ENCODE measurements at places on chromosomes 11 and 22.
A peak's percentile ranks its signal among the peaks of the same experiment; 100 is the strongest.

DNA sequence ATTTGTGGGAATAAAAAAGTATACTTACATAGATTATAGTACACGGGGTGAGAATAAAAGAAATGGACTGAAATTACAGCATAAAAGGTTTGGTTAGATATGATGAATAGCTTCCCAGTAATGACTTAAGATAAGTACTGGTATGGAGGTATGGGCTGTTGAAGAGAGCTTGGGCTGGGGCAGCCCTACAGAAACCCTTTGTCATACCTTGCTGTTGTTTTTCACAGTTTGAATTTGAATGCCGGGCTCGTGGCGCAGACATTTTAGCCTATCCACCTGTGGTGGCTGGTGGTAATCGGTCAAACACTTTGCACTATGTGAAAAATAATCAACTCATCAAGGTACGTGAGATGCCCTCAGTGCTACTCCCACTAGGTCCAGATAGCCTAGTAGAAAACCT, 42.3 kb upstream of the RBX1 start:
- no peaks in the 10 kb centered on the region for H3K4me1 ChIP-seq
- H3K36me3 ChIP-seq = peaks cover 62% of the 10 kb centered on the region
- H3K4me3 ChIP-seq = no peak overlapping the region
- H3K27ac ChIP-seq = no peak overlapping the region
- DNase-seq = no peak

DNA sequence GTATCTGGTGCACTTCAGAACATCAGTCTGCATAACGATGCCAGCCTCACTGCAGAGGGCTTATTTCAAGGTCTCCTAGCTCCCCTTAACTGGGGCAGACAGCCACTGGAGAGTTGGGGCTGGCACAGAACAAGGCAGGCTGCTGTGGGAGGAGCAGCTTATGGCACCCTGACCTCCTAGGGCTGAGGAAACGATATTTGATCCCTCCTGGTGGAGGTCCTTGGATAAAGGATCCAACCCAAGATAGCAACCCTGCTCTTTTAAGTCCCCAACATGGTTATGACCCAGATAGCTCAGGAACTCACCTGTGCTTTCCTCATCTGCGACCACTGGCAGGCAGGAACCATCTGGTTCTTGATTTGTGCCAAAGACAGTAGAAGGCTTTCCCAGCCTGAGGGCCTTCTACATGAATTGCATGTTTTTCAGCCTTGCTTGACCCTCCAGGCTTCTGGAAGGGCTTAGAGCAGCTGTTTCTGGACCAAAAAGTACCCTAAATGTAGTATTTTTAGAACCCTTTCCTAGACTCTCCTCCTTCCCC, 2.8 kb downstream of the TMEM109 start:
- peak overlapping the region; percentile 37 for H3K4me3 ChIP-seq
- no peak for DNase-seq
- peaks cover 1% of the 10 kb centered on the region for H3K27me3 ChIP-seq
- peak overlapping the region; percentile 59 for H3K27ac ChIP-seq
- H3K36me3 ChIP-seq = no peaks in the 10 kb centered on the region

- peak overlapping the region; percentile 81 for H3K27ac ChIP-seq
- H3K27me3 ChIP-seq = no peaks in the 10 kb centered on the region
- H3K36me3 ChIP-seq = peaks cover 14% of the 10 kb centered on the region
These were observed 7.9 kb downstream of the C2CD3 start for GRCh38 chr11:74162681-74163467.

DNA sequence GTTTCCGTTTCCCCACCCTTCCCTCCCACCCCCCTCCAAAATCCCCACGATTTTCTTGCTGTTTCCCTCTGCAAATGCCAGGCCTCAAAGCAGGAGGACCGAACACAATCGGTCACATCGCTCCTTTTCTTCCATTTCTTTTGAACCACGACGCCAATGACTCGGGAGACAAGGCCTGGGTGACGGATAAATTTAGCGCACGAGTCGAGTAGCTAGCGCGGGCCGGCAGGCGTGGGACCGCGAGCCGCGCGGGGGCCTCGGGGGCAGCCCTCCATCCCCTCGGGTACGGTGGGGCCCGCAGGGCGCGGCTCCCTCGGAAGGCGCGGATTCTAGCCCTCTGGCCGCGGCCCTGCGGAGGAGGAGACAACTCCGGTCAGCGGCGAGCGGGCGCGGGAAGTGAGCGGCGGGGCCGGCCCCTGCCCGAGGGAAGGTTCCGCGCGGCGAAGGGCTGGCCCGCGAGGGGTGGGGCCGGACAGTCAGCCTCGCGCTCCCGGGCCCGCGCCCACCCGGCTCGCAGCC, 414 bp downstream of the JOSD1 start:
- DNase-seq = no peak
- H3K4me3 ChIP-seq = peak overlapping the region; percentile 86
- peaks cover 66% of the 10 kb centered on the region for H3K4me1 ChIP-seq
- H3K27ac ChIP-seq = peak overlapping the region; percentile 100
- H3K36me3 ChIP-seq = peaks cover 3% of the 10 kb centered on the region

GRCh38 chr11:9143721-9144120, 52.3 kb upstream of the SCUBE2 start:
- H3K27me3 ChIP-seq = no peaks in the 10 kb centered on the region
- DNase-seq = no peak
- H3K36me3 ChIP-seq = no peaks in the 10 kb centered on the region
- H3K4me3 ChIP-seq = no peak overlapping the region
- peak overlapping the region; percentile 71 for H3K27ac ChIP-seq

DNA sequence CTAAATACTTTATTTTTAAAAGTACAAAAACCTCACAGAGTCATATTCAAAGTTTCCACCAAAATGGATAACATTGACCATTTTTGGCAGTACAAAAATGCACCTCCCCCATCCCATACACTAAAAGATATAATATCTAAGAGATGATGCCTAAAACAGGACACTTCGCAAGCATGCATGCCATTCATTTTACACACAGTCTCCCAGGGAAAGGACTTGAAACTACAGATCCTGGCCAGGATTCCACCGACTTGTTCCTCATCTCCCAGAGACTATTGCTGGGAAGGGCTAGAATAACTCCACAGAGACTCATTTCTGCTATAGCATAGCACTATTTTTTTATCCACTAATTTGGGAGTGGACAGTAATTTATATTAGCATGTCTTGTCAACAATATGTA, 81.7 kb downstream of the MTNR1B start:
- DNase-seq = no peak
- no peak overlapping the region for H3K27ac ChIP-seq
- H3K4me3 ChIP-seq = no peak overlapping the region
- no peaks in the 10 kb centered on the region for H3K4me1 ChIP-seq
- no peaks in the 10 kb centered on the region for H3K36me3 ChIP-seq

DNA sequence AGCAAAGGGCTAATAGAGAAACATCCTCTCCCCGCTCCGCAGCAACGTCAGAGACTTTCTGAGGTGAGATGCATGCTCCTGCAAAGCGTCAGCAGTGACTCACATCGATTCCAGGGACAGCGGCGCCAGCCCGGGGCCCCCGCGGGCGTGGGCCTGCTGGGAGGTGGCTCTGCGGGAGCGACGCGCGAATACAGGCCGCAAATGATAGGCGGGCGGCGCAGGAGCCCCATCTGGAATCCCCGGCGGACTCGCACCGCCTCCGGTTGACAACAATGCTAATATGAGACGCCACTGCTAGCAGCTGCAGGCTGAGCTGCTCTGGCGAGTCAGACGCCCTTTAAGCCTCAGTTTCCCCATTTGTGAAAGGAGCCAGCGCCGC, 557 bp downstream of the RANGAP1 start:
- H3K27me3 ChIP-seq = no peaks in the 10 kb centered on the region
- DNase-seq = peak; percentile 64
- peak overlapping the region; percentile 90 for H3K4me3 ChIP-seq
- peaks cover 36% of the 10 kb centered on the region for H3K36me3 ChIP-seq

- H3K27me3 ChIP-seq = no peaks in the 10 kb centered on the region
- DNase-seq = no peak
- H3K27ac ChIP-seq = no peak overlapping the region
- H3K4me3 ChIP-seq = no peak overlapping the region
These were observed 12.8 kb downstream of the CAPRIN1 start for GRCh38 chr11:34064291-34064690.

GRCh38 chr11:46216019-46216764, 61.3 kb upstream of the CREB3L1 start:
- no peak overlapping the region for H3K27ac ChIP-seq
- H3K4me3 ChIP-seq = no peak overlapping the region
- no peak for DNase-seq
- no peaks in the 10 kb centered on the region for H3K36me3 ChIP-seq
- no peaks in the 10 kb centered on the region for H3K4me1 ChIP-seq

DNA sequence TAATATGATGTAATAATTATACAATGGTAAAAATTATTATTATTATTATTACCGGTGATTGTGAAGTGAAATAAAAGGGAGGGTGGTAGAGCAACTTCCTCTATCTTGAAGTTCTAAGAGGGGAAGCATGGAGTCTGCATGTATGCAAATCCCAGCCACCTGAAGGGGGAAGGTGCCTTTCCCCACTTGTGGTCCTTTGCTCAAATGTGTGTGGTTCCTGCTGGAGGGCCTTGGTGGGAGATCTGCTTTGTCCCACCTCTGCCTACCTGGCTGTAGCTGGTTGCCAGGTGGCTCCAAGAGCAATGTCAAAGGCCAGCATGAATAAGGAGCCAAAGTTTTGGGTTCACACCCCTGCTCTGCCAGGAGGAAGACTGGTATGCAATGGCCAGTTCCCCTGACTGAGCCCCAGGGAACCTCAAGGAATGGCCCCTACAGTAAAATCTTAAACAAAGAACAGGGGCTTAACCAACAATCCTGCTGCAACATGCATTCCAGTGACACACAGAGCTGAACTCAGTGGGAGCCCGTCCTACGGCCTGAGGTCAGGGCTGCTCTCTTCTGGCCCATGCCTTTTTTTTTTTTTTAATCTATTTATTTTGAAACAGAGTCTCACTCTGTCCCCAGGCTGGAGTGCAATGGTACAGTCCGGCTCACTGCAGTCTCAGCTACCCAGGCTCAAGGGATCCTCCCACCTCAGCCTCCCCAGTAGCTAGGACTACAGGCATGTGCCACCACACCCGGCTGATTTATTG, 8.5 kb downstream of the TMEM132A start:
- H3K27ac ChIP-seq = no peak overlapping the region
- no peaks in the 10 kb centered on the region for H3K36me3 ChIP-seq
- no peaks in the 10 kb centered on the region for H3K4me1 ChIP-seq
- no peak for DNase-seq

GRCh38 chr22:49659281-49659923, 168.3 kb downstream of the BRD1 start:
- peaks cover 39% of the 10 kb centered on the region for H3K4me1 ChIP-seq
- H3K36me3 ChIP-seq = no peaks in the 10 kb centered on the region
- H3K27ac ChIP-seq = no peak overlapping the region
- no peak for DNase-seq

DNA sequence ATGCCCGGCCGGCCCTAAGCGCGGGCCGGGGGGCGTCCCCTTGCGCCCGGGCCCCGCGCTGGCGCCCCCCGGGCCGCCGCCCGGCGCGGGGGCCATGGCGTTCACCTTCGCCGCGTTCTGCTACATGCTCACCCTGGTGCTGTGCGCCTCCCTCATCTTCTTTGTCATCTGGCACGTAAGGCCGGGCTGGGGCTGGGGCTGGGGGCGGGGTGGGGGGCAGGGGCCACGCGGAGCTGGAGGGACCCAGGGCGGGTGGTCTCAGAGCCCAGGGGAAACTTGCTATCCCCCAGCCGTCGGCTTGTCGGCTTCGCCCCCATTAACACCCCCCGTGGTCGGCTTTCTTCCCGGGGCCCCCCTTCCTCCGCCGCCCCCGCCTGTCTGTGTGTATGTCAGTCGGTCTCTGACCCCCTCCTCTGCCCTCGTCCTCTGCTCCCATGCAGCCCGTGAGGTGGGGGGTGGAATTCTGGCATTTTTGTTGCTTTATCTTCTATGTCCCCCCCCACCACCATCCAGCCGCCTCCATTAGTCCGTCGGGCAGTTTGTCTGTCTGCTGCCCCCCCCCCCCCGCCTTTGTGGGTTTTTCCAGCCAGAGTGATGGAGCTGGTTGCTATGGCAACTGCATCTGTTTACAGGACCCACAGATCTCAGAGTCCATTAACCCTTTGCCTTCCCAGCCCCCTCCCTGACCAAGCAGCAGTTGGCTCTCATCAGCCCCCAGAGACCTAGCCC, 552 bp downstream of the CNIH2 start:
- H3K36me3 ChIP-seq = peaks cover 2% of the 10 kb centered on the region
- peak; percentile 37 for DNase-seq
- no peak overlapping the region for H3K27ac ChIP-seq
- H3K27me3 ChIP-seq = no peaks in the 10 kb centered on the region

DNA sequence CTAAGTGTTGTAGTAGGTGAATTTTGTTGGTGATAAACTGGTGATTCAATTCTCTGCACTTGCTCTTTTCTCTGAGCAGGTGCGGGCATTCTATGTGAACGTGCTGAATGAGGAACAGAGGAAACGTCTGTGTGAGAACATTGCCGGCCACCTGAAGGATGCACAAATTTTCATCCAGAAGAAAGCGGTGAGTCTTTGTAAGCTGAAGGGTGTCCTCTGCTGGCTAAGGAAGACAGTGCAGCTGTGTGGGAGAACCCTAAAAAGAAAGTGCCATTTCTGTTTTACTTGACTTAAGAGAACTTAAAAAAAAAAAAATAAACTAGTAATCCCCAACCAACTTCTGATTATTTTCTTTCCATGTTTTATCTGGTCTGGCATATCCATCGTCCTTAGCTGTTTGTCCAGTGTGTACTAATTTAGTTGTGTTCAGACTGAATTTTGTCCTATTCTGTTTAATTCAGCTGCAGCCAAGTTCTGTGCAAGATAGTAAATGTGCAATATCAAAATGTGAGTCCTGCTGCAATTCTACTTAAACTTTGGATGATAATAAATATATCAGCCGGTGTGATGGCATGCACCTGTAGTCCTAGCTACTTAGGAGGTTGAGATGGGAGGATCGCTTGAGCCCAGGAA, 29.6 kb downstream of the CAT start:
- H3K4me3 ChIP-seq = no peak overlapping the region
- H3K4me1 ChIP-seq = no peaks in the 10 kb centered on the region
- H3K27me3 ChIP-seq = no peaks in the 10 kb centered on the region
- peaks cover 48% of the 10 kb centered on the region for H3K36me3 ChIP-seq
- H3K27ac ChIP-seq = peak overlapping the region; percentile 83

- no peak overlapping the region for H3K4me3 ChIP-seq
- no peaks in the 10 kb centered on the region for H3K4me1 ChIP-seq
- H3K36me3 ChIP-seq = no peaks in the 10 kb centered on the region
- H3K27me3 ChIP-seq = peaks cover 26% of the 10 kb centered on the region
- H3K27ac ChIP-seq = no peak overlapping the region
These were observed 59.3 kb downstream of the EHF start for GRCh38 chr11:34680206-34680605.

DNA sequence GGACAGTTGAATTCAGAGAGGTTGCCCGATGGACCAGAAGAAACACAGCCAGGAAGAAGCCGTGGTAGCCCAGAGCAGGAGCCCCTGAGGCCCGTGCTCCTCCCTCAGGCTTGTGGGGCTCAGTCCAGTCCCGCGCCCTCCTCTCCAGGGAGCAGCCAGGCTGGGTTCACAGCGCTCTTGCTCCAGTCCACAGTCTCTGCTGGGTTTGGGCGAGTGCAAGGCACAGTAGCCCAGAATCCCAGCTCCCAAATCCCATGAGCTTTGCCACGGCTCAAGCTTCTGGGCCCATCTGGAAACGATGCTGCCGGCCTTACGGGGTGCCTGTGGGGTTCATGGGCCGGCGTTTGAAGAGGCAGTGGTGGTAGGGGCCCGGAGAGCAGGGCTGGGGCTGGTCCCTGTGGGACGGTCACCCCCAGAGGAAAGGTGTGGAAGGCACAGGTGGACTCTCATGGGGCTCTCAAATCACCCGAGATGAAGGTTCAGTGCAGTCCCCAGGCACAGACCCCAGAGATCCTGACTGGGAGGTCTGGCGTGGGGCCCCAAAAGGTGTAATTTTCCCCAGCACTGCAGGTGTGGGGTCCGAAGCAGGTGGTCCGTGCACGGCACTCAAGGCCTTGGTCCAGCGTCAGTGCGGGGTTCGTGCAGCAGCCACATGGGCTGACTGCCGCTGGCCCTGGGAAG, 30.6 kb upstream of the ATXN10 start:
- no peak overlapping the region for H3K27ac ChIP-seq
- DNase-seq = no peak
- no peak overlapping the region for H3K4me3 ChIP-seq
- no peaks in the 10 kb centered on the region for H3K36me3 ChIP-seq
- peaks cover 27% of the 10 kb centered on the region for H3K27me3 ChIP-seq
- peaks cover 13% of the 10 kb centered on the region for H3K4me1 ChIP-seq
